ENCODE measurements at places on chromosomes 2 and 18. TPM values are rescaled to one million over a fixed set of nuclear protein-coding genes. Genes with fewer than 3 reads are reported as not detected.

Gene IL36A
- not detected for total RNA-seq

Gene IL1F10
- not detected for total RNA-seq

Gene SETBP1
- total RNA-seq, result 3.3 TPM

Gene SULT1C2
- total RNA-seq, result 0.23 TPM

Gene CRYBA2
- not detected for total RNA-seq

Gene NTSR2
- not detected for total RNA-seq

Gene TEX44
- total RNA-seq, result not detected

Gene GREB1L
- 1.0 TPM for total RNA-seq

Gene ZNF385B
- not detected for total RNA-seq

Gene TEKT4
- not detected for total RNA-seq

Gene VAMP8
- total RNA-seq, result 0.33 TPM

Gene OSBPL6
- 4.6 TPM for total RNA-seq

Gene IL1R1
- total RNA-seq, result 109 TPM

Gene ALK
- 0.07 TPM for total RNA-seq

Gene REEP1
- 0.07 TPM for total RNA-seq

Gene MAPK4
- under 0.01 TPM for total RNA-seq

Gene ZNF24
- total RNA-seq, result 26.8 TPM

Gene TNFAIP6
- 10.0 TPM for total RNA-seq

Gene ABCB11
- total RNA-seq, result 0.13 TPM

Gene TRPM8
- total RNA-seq, result 0.20 TPM

Gene C2orf74
- total RNA-seq, result 11.3 TPM

Gene SLC5A7
- total RNA-seq, result not detected

Gene IL1B
- total RNA-seq, result 11.9 TPM

Gene ACYP2
- 13.4 TPM for total RNA-seq

Gene KIAA2012
- not detected for total RNA-seq

Gene TUBA4B
- total RNA-seq, result not detected

Gene CENPA
- 2.7 TPM for total RNA-seq

Gene KIDINS220
- 90.3 TPM for total RNA-seq

Gene COLEC12
- 21.1 TPM for total RNA-seq

Gene EFHD1
- 2.7 TPM for total RNA-seq

Gene RNF138
- total RNA-seq, result 22.0 TPM

Gene BOLL
- total RNA-seq, result not detected

Gene CIAO1
- 91.6 TPM for total RNA-seq
